ENCODE measurements at places on chromosomes 7 and 10. TPM values are rescaled to one million over a fixed set of nuclear protein-coding genes. Genes with fewer than 3 reads are reported as not detected.

LRGUK gene
- 7.4 TPM for total RNA-seq

NPC1L1 gene
- not detected for total RNA-seq

NEUROG3 gene
- not detected for total RNA-seq

C7orf33 gene
- total RNA-seq = not detected

SPDYE2 gene
- total RNA-seq = not detected

Measured in temporal lobe (tissue), 4 donors.